PC-9 (cell line): ENCODE measurements at places on chromosomes 1 and 21. TPM values are rescaled to one million over a fixed set of nuclear protein-coding genes. Genes with fewer than 3 reads are reported as not detected.

Gene TCHHL1
- not detected in 2 replicates for total RNA-seq

Gene NTNG1
- total RNA-seq = not detected in 2 replicates

Gene SLC35A3
- 22.9 and 23.5 TPM in 2 replicates for total RNA-seq

Gene ERI3
- total RNA-seq = 120 and 133 TPM in 2 replicates

Gene LRRC71
- total RNA-seq = not detected in 2 replicates

Gene RORC
- 0.35 and 0.70 TPM in 2 replicates for total RNA-seq

Gene IPO9
- total RNA-seq = 67.3 and 76.2 TPM in 2 replicates

Gene PTPN7
- not detected in 2 replicates for total RNA-seq

Gene SELE
- total RNA-seq = not detected in 2 replicates

DNA sequence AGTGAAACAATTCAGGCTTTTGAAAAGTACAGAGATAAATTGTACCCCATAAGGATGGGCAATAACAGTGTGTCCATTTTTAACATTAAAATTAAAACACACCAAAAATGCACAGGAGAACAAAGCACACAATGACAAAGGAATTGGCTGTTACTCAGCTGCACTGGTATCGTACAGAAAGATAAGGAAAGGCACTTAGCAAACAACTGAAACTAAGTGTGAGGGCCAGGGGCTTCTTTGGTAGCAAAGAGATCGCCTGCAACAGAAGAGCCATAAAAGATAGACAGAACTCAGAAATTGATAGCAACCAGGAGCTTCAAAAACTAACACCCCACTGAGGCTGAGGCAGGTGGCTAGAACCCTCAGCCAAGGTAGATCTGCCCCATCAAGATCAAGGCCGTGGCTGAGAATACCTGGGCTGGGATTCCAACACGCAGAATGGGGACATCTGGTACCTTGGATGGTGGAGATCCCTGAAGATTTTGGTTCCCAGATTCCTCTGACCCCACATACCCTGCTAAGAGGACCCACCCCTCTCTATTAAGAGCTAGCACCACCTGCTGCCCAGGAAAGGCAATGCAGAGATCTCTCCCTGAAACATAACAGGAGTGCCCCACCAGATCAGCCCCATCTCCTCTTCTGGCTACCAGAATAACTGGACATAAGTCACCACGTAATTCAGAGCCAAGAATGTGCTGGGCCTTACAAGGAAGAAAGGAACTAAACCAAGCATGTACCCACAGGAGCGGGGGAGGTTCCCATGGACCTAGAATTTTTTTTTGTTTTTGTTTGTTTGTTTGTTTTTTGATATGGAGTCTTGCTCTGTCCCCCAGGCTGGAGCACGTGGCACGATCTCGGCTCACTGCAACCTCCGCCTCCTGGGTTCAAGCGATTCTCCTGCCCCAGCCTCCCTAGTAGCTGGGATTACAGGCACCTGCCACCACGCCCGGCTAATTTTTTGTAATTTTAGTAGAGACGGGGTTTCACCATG lies 16.2 kb downstream of the PLEKHO1 start:
- no peaks in the 10 kb centered on the region for H3K27me3 ChIP-seq
- H3K4me3 ChIP-seq = no peak overlapping the region
- no peaks in the 10 kb centered on the region for H3K36me3 ChIP-seq

GRCh38 chr1:88441022-88441421 lies 243.1 kb upstream of the PKN2 start:
- no peaks in the 10 kb centered on the region for H3K27me3 ChIP-seq
- H3K4me1 ChIP-seq = no peaks in the 10 kb centered on the region
- H3K36me3 ChIP-seq = no peaks in the 10 kb centered on the region
- no peak for DNase-seq

GRCh38 chr1:191453487-191453886 lies 704.8 kb upstream of the RGS18 start:
- no peak for DNase-seq
- no peaks in the 10 kb centered on the region for H3K36me3 ChIP-seq
- H3K4me1 ChIP-seq = no peaks in the 10 kb centered on the region

GRCh38 chr21:31576428-31576827 lies 83.1 kb upstream of the SOD1 start:
- H3K27ac ChIP-seq = no peak overlapping the region
- no peak overlapping the region for H3K4me3 ChIP-seq
- no peaks in the 10 kb centered on the region for H3K27me3 ChIP-seq
- no peaks in the 10 kb centered on the region for H3K4me1 ChIP-seq
- no peaks in the 10 kb centered on the region for H3K36me3 ChIP-seq
- no peak for DNase-seq

- peaks cover 11% of the 10 kb centered on the region; the same call in 1 of the 2 replicates for H3K27me3 ChIP-seq
- H3K4me1 ChIP-seq = no peaks in the 10 kb centered on the region
These were observed 3.5 kb upstream of the PRAMEF12 start for GRCh38 chr1:12769976-12770505.

DNA sequence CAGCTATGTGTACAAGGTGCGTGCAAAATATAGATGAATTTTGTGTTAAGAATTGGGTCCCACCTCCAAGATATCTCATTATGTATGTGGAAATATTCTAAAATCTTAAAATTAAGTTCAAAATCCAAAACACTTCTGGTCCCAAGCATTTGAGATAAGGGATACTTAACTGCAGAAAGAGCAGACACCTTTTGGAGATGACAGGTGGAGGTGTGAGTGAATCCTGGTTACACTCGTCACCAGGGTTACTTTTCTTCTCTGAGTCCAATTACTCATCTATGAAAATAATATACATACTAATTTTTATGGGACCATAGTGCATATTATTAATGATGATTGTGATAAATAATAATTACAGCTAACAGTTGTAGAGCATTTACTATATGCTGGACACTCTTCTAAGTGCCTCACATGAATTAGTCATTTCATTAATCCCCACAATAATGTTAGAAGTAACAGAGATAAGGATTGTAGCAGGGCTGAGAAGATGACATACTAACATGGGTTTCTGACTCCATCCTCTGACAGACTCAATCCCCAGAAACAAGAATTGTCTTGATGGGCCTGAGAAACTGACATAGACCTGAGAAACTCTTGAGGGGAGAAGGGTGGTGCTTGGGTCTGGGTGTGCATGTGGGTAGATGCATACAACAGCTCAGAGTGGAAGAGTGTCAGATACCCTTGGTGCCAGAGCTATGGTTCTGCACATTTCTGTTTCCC lies 8.3 kb upstream of the FASLG start:
- no peaks in the 10 kb centered on the region for H3K27me3 ChIP-seq
- no peak for DNase-seq
- H3K36me3 ChIP-seq = no peaks in the 10 kb centered on the region
- H3K27ac ChIP-seq = no peak overlapping the region

DNA sequence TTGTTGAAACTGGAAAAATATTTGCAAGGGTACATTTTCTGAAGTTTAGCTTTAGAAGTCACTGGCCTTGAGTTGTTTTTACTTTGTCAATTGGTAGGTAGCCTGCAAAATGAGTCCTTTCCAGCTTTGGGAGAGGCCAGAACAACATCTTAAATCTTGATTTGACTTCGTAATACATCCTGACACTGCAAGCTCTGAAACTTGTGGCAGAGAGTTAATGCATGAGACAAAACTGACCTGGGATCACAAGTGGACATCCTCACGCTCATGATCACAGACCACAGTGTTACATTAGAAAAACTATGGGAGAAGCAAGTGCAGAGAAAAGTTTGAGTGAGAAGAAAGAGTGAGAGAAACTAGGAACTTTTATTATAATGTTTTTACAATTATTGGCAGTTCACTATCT lies 550.9 kb downstream of the USP25 start:
- no peak overlapping the region for H3K27ac ChIP-seq
- H3K4me1 ChIP-seq = no peaks in the 10 kb centered on the region
- DNase-seq = no peak
- no peaks in the 10 kb centered on the region for H3K27me3 ChIP-seq

- no peak overlapping the region for H3K27ac ChIP-seq
- no peaks in the 10 kb centered on the region for H3K36me3 ChIP-seq
- no peaks in the 10 kb centered on the region for H3K4me1 ChIP-seq
- no peak overlapping the region for H3K4me3 ChIP-seq
- H3K27me3 ChIP-seq = no peaks in the 10 kb centered on the region
These were observed 10.6 kb downstream of the GFI1 start for GRCh38 chr1:92476071-92476631.

- DNase-seq = peak; percentile 88
- H3K27ac ChIP-seq = no peak within 1 kb of the TSS
- peak within 1 kb of the TSS; percentile 44; the same call in 1 of the 2 replicates for H3K4me3 ChIP-seq
- H3K27me3 ChIP-seq = no peaks in the 10 kb centered on the region
These were observed at the start of gene SPOCD1 for GRCh38 chr1:31815752-31816500. SPOCD1 (minus strand) TSS chr1:31816022; CDS start chr1:31815333, 689 bp downstream.

DNA sequence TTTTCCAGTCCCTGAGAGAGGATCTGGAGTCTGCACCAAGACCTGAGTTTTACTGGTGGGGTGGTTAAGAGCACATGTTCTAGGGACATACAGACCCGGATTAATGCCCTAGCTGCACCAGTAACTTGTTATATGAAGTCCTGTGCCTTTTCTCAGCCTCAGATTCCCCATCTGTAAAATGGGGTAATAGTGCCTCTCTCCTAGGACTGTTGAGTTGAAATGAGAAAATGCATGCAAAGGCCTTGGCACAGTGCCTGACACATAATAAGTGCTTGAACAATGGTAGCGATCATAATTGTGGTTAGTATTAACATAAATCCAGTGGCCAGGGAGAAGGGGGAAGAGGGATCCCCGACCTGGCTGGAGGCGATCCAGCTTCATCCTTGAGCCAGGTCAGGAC lies 12.3 kb downstream of the AHDC1 start:
- no peaks in the 10 kb centered on the region for H3K36me3 ChIP-seq
- H3K4me3 ChIP-seq = no peak overlapping the region
- no peaks in the 10 kb centered on the region for H3K27me3 ChIP-seq

- H3K27ac ChIP-seq = no peak overlapping the region
- no peak for DNase-seq
- H3K4me3 ChIP-seq = no peak overlapping the region
These were observed 453.7 kb downstream of the SETD4 start for GRCh38 chr21:35606578-35606977.

DNA sequence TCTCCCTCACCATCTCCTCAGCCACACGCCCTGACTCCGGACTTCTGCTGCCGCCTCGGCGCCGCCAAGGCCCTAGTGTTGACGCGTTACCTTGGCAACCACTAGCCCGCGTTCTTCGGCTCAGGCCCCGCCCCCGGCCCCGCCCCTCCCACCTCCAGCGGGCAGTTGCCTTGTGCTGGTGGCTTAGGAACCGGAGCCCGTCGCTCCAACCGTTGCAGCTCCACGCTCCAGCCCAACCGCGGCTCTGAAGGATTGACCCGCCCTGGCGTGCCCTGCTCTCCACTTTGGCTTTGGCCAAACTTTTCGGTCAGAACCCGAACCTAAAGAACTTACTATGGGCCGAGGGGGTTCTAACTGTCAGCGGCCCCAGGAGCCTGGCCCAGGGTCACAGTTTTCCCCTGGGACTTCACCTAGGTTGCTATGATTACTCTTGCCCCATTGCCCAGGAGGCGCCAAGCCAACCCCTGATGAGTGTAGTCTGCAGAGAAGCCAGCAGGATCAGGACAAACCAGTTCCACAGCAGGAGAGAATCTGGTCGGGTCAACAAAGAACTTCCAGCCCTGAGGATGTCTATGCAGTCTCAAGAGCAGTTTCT lies at the start of gene CFAP45:
Gene CFAP45 (minus strand): TSS at position 80 of the 595 bp plus-strand sequence. CDS start 67 bp downstream, at position 13.
- H3K27ac ChIP-seq = peak within 1 kb of the TSS; percentile 88
- H3K4me1 ChIP-seq = peaks cover 36% of the 10 kb centered on the region
- peak; percentile 94 for DNase-seq
- no peaks in the 10 kb centered on the region for H3K36me3 ChIP-seq

DNA sequence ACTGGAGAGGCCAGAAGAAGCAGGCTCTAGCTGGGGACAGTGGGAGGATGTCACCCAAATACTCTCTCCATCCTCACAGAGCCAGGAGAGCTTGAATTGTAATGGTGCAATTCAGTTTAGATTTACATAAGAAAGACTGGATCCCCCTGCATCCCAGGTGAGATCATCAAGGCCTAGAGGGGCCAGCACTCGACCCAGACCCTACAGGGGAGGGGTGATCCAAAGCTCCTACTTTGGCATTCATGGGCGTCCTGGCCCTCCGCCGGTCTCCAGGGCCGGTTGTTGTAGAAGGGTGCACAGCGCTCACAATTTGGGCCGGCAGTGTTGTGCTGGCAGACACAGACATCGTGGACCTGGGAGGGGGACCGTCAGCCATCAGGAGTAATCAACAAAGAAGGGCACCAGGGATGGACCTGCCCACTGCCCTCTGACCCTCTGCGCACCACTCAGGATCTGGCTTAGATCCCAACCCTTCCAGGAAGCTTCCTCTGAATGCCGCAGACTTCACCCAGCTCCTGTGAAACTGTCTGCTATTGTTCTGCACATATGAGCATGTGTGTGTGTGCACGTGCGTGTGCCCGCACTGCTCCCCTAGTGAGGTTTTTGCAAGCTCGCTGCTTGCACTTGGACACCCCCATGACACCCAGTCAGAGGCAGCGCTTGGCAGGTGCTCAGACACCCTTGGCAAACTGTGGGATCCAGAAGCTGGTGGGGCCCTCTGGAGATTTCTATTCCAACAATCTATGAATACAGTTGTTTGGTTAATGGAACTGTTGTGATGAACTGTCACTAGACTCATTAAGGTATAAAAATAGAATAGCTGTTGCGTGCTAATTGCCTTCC lies 21.6 kb downstream of the LAMB3 start:
- H3K4me3 ChIP-seq = no peak overlapping the region
- H3K27me3 ChIP-seq = no peaks in the 10 kb centered on the region
- no peak overlapping the region for H3K27ac ChIP-seq
- H3K36me3 ChIP-seq = 0 out of 2 replicates have a peak, but pooled peaks cover 10% of the 10 kb centered on the region

DNA sequence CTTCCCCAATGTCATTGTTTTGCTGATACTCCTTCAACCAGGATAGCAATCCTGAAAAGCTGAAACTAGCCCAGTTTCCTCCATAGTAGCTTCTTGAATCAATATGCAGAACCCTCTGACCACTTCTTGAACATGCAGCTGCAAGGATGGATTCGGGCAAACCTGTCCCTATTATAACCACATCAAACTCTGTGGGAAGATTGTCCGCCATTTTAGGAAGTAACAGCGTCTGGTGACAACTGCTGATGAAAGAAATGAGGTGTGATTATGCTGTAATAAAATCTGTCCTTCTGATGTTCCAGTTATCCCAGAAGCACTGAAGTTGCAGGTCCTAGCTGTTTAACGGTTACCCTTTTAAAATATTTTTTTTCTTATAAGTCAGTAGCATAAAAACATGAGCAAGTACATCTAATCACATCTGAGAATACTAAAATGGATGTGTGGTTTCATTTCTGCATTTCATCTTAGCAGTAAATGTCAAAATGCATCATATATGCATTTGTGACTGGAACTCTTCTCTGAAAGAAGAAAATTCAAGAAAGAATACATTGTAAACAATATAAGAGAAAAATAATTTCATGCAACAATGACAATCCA lies 4.5 kb downstream of the CHML start:
- peaks cover 35% of the 10 kb centered on the region for H3K36me3 ChIP-seq
- peaks cover 26% of the 10 kb centered on the region for H3K4me1 ChIP-seq
- H3K27me3 ChIP-seq = no peaks in the 10 kb centered on the region
- no peak overlapping the region for H3K27ac ChIP-seq
- DNase-seq = no peak
- H3K4me3 ChIP-seq = 0 out of 2 replicates have a peak overlapping the region, but pooled peaks have one; percentile 78

- peaks cover 14% of the 10 kb centered on the region for H3K36me3 ChIP-seq
- H3K27me3 ChIP-seq = no peaks in the 10 kb centered on the region
- peaks cover 38% of the 10 kb centered on the region for H3K4me1 ChIP-seq
- DNase-seq = peak; percentile 75
These were observed at the start of gene SORT1 for GRCh38 chr1:109397581-109398342. SORT1 (minus strand) TSS chr1:109397918; CDS start chr1:109397892, 26 bp downstream.

GRCh38 chr1:67830226-67830625 lies 3.0 kb downstream of the GNG12 start:
- no peak overlapping the region for H3K27ac ChIP-seq
- H3K27me3 ChIP-seq = no peaks in the 10 kb centered on the region
- H3K4me3 ChIP-seq = peak overlapping the region; percentile 92; the same call in 1 of the 2 replicates
- peaks cover 20% of the 10 kb centered on the region for H3K4me1 ChIP-seq
- DNase-seq = peak; percentile 59
- 0 out of 2 replicates have a peak, but pooled peaks cover 6% of the 10 kb centered on the region for H3K36me3 ChIP-seq
